H7 (cell line): ENCODE measurements at places on chromosomes 2 and 18.

DNA sequence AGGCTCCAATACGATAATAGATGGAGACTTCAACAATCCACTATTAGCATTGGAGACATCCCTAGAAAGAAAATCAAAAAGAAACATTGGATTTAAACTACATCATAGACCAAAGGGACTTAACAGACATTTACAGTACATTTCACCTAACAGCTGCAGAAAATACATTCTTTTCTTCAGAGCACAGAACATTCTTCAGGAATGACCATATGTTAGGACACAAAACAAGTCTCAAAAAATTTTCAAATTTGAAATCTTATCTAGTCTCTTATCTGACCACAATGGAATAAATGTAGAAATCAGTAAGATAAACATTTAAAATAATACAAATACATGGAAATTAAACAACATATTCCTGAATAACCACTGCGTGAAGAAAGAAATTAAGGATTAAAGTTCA lies 68.7 kb downstream of the STRADB start:
- no peak for DNase-seq

GRCh38 chr18:10343778-10344177 lies 110.7 kb upstream of the APCDD1 start:
- DNase-seq, result peak; percentile 43

DNA sequence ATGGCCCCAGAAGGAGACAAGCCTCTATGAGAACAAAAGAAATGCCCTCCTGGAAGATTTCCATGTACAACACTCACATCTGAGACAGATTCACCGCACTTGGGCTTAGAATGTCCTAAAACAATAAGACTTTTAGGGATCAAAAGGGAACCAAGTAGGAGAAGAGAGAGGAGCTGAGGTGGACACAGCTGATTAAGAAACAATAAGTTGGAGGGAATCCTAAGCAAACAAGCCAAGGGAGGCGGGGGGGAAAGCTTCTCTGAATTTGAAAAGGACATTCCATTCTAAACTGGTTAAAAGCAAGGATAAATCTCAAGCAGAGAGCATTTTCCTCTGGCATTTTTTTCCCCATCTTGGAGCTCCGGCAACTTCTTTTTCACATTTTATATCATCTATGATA lies 9.9 kb downstream of the ACVR1 start:
- peak; percentile 38 for DNase-seq

DNA sequence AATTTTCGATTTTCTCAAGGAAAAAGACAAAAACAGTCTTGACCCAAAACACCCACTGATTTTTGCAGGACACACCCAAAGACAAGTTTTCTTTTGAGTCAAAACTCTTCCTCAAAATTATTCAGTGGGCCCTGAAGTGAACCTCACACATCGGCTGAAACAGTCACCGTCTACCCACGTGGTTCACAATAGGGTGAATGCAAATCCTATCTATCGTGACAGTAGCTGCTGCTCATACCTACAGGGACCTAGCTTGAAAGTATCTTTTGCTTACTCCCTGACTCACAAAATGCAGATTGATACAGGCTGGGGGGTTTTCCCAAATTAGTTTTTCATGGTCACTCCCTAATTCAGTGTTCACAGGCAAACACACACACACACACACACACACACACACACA lies 10.7 kb upstream of the CD226 start:
- no peak for DNase-seq

- no peak for DNase-seq
These were observed 104.2 kb upstream of the LYPD1 start for GRCh38 chr2:132774189-132774588.

- no peak for DNase-seq
These were observed 1.5 kb downstream of the TTC32 start for GRCh38 chr2:19899985-19900930.

- peak; percentile 99 for DNase-seq
These were observed at the start of gene EMX1 for GRCh38 chr2:72917138-72917876. Gene EMX1, plus strand, starts transcription at chr2:72917519. Its CDS starts 334 bp downstream, at chr2:72917853.

DNA sequence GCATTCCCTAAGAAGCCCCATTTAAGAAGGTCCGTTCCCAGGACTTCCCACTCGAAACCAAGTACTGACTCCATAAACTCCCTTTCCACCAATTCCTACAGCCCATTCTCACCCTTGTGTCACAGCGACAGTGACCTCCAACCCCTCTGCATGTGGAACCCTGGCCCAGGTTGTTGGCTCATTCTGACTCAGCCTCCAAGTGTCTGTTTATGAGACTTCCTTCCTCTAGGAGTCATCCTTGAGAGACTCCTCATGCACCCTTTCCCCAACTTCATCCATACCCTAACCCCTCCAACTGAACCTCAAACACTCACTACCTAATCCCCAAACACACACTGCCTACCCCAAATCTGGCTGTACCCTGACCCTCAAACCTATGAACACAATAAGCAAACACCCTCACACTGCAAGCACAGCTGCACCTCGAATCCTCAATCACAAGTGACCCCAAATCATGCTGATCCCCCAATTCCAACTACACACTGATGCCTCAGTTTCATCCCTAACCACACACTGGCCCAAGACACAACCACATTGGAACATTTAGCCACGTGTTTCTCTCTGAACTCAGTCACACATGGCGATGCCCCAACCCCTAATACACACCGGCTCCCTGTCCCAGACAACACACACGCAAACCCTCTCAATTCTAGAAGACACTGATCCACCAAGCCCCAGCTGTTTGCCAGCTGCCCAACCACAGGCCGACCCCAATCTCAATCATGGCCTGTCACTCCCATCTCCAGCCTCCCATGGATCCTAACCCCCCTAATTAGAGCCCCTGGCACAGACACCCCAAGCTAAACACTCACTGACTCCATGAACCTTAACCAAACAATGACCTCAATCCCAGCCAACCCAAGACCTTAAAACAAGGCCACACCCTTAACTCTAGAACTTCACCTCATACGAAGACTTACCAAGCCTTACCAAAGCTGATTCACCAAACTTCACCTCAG lies 219.6 kb downstream of the CYP26B1 start:
- DNase-seq, result peak; percentile 8
